ENCODE measurements at places on chromosomes 3 and 15.

GRCh38 chr15:55197719-55198118 lies 978 bp upstream of the RSL24D1 start:
- DNase-seq, result no peak

- DNase-seq, result peak; percentile 18
Observed at GRCh38 chr3:71226565-71227269, 356.8 kb downstream of the FOXP1 start.

DNA sequence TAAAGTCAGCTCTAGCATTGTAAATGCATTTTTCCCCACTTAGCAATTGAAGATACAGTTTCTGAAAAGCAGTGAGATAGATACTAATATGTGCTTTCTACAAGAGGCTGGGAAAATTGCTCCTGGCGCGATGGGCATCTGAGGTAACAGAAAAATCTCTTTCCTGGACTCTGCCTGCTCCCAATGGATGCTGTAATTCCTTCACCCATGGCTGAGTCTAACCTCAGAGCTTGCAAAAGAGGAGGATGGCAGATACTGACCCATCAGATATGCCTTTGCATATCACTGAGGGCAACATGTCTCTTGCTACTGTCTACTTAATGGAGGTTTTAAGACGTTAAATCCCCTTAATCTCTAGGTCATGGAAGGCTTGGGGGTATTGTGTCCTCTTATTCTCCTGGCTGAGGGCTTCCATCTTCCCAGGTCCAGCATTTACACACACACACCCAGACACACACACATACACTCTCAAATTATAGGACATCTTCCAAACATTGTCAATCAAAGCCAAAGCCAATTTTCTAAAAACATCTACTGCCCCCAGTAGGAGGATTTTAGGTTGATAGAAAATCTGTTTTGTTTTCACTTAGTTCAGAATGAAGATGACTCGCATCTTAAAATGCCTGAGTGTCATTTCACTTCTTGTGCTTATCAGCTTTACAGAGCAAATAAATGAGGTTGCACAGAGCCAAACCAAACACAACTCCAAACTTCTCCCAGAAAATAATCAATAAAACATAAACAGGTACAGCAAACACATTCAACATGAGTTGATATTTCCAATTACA lies 2.4 kb downstream of the TRPM1 start:
- no peak for DNase-seq

DNA sequence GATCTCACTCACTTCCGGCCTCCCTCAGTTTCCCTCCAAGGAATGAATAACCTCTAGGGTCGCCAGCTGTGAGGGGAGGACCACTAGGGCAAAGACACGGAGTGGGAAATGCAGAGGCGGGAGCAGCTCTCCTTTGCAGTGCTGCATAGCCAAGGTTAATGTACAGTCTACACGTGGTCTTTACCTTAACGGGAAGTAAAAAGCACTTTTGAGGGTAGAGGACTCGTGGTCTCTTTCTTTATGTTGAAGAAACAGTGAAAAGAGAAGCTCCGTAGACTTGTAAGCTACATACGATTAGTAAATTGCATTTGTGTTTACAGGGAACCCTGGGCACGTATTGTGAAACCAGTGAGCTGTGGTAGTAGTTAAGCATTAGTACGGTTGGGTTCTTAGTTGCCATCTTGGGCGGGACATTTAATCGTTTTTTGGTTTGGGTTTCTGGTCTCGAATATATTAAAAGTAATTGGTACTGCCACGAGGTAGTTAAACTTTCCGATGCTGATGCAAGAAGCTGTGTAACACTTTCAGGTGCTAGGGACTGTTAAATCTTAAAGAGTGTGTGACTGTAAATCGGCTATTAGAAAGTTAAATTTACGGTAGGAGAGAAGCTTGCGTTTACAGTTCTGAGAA lies 828 bp downstream of the U2SURP start:
- DNase-seq, result no peak

GRCh38 chr3:178705925-178706324 lies 169.7 kb downstream of the KCNMB2 start:
- no peak for DNase-seq

DNA sequence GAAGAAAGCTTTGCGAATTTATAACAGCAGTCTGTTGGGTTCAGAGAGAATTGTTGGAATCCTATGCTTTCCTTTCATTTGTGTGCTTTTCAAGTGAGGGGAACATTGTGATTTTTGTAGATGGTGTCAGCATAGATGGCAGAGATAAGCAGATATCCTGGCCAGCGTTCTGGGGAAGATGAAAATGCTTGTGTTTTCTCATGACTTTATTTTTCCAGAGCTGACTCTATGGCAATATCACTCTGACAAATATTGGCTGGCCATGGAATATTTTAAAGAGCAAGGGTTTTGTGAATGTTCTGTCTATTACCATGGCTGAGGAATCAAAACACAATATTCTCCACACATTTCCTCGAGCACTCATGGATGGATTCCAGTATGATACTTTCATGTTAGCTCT lies 108.8 kb downstream of the MITF start:
- DNase-seq, result no peak

- no peak for DNase-seq
Observed at GRCh38 chr3:120449251-120449650, 1.5 kb downstream of the FSTL1 start.

GRCh38 chr3:187759601-187760000 lies 14.3 kb upstream of the BCL6 start:
- DNase-seq, result no peak

- no peak for DNase-seq
Observed at GRCh38 chr15:74782259-74783071, 585 bp downstream of the CSK start.

GRCh38 chr3:55488398-55489055 lies 1.4 kb upstream of the WNT5A start:
- peak; percentile 33 for DNase-seq

DNA sequence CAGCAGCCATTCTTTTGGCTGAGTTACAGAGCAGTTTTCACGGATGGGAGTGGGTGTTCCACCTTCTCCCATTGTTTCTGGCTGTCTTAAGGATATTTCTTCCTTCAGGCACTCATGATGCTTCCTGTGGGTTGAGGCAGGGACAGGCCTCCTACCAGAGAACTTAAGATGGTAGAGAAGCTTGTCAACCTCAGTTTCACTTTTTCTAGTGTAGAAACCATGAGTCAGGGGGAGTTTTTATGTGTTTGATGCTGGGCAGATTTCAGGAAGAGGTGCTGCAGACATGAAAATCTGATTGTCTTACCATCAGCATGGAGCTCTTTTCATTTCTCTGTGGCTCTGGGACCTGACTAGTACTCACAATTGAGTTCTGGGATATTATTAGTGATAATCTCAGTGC lies 48.7 kb upstream of the VEPH1 start:
- DNase-seq, result no peak

GRCh38 chr3:124345845-124346244 lies 353.9 kb upstream of the ROPN1 start:
- no peak for DNase-seq

DNA sequence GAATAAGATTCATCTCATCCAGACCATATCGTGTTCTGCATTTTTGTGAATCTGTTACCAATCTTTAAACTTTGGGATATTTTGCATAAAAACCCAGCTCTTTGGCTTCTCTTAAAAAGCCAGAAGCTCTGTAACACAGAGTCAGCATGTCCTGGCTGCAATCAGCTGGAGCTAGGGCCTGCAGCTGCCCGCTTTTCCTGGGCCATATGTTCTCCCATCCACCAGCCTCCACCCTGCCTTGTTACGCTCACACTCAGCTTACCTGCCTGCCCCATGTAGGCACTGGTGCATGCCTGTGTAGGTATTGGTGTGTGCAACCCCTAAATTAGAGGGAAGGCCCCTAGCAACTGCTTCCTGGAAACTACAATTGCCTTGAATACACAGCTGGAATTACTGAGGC lies 48.2 kb downstream of the CRYGS start:
- no peak for DNase-seq

DNA sequence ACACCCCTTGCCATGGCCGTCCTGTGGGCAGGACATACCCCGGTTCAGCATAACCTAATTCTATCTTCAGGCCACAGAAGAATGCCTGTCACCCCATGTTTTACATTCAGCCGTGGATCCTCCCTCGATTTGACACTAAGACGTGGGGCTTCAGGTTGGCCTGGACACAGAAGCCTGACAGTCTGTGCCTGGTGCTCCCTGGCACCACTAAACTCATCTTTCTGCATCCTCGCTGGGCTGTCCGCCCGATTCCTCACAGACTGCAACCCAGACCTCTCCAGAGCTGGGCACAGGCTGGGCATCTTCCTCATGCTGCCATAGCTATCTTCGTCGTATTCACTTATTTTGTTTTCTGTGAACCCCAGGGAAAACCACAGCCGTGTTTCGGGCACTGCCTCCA lies 117.8 kb upstream of the IQSEC1 start:
- no peak for DNase-seq

DNA sequence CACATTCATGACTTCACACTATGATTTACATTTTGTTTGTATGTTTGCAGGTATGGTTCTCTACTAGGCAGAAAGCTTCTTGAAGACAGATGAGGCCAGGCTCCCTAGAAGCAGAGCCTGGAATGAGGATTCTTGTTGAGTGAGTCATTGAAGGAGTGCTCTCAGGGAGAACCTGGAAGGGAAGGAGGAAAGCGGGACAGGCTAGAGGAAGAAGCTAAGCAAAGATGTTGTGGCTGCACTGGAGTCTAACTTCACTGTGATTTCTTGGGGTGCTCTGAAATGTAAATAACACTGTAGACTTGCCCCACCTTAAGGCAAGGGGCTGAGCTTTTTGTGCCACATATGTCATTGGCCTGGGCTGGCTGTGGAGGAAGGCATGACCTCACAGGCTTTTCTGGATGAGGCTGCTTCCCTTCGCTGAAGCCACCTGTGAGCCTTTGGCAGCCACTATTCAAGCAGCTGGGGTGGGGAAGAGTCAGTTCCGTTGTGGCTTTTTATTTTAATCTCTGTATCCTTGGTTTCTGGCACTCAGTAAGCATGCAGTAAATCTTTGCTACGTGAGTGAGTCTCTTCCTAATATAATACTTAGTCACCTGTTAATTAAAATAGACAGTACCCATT lies 307.3 kb downstream of the SV2B start:
- no peak for DNase-seq

- no peak for DNase-seq
Observed at GRCh38 chr3:2512881-2513280, 414.2 kb downstream of the CNTN4 start.

GRCh38 chr3:134004841-134005240 lies 24.9 kb downstream of the SLCO2A1 start:
- no peak for DNase-seq

DNA sequence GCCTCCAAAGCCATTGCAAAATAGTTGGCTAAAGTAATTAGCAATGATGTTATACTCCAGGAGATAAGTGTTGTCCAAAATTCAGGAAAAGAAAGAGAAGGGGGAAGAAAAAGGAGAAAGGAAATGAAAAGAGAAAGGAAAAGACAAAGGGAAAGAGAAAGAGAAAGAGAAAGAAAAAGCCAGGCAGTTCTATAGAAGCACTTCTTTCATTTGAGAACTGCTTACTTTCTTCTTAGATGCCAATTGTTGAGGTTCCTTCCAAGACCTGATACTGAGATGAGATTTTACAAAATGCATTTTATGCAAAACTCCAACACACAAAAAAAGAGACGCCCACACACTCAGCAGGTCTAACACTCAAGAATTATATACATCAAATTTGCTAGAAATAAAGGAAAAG lies 298.4 kb downstream of the KCNH8 start:
- no peak for DNase-seq

DNA sequence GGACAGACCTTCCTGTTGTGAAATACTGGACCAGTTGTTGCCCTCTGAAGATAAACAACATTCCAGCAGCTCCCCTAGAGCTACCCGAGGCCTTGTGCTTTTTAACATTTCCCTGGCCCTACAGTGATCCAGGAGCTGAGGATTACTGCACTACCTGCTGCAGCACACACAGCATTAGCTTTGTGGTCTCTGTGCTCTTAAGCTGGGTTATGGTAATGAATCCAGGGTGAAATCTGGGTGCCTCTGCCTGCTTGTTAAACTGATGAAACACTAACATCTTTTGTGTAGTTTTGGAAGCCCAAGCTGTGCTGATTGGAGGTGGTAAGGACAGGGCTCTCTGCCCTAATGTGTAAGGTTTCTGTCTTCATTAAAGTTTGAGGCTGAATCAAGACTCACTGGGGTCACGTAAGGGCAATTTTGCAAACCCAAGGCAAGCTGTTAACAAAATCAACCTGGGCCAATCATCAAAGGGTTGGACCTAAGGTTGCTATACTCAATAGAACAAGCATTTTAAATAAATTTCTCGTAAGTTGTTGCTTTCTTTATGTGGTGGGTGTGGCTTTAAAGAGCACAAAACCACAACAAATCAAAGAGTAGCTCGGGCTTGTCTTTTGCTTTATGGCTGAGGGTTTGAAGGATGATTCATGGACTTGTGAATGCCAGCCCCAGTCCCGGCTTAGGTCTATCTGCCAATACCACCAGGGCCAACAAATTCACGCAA lies 183.9 kb downstream of the TPRG1 start:
- DNase-seq, result no peak

- no peak for DNase-seq
Observed at GRCh38 chr3:169475576-169475975, 187.9 kb downstream of the MECOM start.

DNA sequence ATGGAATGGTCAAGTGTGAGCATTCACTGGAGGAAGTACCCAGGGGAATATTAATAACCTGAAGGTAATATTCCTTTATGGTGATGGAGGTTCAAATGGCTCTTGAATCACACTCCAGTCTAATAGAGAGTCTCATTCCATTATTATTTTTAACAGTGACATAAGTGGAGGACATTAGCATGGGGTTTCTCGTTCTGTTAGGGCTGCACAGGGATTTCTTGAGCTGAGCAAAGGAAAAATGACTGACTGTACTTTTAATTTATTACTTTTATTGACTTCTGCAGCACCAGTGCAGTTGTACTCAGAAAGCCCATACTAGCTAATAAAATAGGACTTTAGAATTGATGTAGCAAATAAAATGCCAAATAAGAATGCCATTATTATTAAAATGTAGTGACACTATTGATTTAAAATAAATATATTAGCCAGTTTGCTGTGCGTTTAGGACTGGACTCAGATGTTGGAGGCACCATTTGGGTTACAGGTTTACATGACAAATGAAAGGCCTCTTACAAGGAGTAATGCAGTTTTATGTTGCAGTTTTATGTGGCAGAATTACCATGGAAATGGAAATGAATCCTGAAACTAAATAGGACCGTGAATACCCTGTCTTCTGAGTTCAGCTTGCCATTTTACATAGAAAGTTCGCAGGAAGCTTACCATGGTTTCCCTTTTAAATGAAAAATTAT lies 705.1 kb upstream of the GRM7 start:
- DNase-seq, result no peak

GRCh38 chr3:49469037-49469935 lies 781 bp upstream of the DAG1 start:
- DNase-seq, result no peak

DNA sequence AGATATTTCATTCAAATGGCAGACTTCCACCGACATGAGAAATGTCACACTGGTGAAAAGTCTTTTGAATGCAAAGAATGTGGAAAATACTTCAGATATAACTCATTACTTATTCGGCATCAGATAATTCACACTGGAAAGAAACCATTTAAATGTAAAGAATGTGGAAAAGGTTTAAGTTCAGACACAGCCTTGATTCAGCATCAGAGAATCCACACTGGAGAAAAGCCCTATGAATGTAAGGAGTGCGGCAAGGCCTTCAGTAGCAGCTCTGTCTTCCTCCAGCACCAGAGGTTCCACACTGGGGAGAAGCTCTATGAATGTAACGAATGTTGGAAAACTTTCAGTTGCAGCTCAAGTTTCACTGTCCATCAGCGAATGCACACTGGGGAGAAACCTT lies 8.6 kb upstream of the ZNF621 start:
- DNase-seq, result no peak

Data from nucleus accumbens (tissue), 56 donors.